Cortex of kidney (tissue), 1 donor: ENCODE measurements at places on chromosomes 6 and 20.

DNA sequence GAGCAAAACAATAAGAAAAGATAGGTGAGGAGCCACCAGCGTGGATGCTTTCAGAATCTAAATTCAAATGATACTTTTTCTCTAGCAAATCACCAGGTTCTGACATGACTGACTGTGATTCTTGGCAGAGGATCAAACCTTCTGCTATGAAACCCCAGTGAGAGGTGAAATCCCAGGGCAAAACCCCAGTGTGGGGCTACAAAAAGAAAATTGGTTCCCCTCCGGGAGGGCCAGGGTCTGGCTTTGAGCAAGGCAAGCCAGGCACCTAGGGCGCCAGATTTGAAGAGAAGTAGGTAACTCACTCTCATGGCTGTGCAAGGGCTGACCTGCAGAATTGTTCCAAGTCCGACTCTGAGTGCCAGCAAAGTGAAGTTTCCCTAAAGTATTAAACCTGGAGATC lies 20.2 kb upstream of the RALGAPA2 start:
- no peak for DNase-seq

DNA sequence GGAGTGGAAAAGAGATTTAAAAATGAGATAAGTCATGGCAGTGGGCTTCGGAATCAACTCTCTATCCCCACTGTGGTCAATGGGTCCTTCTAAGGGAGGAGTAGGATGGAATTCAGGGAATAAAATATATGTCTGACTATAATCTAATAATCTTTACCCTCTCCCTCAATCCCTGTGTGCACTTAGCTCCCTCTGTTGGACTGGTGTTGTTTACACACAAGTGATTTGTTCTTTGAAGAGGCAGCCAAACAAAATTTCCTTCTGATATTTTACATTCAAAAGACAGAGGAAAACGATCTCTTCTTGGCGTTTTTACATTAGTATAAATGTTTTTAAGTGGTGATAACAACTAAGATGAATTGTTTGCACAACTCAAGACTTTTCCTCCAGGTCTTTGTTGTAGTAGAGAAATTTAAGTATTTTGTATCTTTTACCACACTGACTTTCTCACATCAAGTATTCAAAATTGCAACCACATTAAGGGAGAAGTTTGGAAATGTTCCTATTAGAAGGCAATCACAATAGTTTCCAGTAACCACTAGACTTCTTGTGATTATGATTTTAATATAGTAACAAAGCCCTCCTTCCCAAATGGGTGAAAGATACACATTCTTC lies 317.8 kb downstream of the CENPW start:
- DNase-seq, result no peak

DNA sequence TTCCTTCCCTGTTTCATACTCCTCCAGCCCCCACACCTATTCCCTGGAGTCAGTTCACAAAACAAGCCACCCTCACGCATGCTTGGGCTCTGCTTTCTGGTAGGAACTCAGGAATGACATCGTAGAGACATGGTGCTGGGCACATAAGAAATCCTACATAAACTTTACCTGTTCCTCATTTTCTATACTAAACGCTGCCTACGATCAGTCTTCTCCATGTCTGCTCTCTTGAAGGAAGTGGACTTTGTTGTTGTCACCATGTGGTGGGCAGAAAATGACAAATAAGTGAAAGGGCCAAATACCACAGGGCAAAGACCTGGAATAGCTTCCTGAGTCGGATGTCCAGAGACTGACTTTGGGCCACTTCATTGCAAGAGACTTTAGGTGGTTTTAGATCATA lies 10.1 kb downstream of the MYLK4 start:
- no peak for DNase-seq

DNA sequence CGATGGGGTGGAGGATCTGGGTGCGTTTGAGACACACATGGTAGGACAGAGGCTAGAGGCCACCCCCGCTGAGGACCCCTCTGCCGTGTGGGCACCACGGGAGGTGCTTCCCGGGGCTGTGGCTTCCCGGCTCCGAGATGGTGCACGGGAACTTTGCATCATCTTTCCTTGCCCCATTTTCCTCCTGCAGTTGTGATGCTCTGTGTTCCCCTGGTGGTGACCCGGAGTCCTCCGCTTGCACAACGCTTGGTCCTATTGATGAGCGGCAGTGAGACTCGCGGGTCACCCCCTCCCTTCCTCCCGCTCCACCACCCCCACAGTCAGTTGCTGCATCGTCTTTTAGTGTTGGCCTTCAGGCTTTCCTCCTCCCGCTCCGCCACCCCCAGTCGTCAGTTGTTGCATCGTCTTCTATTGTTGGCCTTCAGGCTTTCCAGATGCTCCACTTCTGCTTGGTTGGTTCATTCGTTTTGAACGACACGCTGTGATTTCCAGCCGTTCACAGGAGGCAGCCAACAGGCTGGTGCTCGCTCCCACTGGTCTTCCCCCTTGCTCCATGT lies 37.3 kb downstream of the PYGB start:
- no peak for DNase-seq

- no peak for DNase-seq
Observed at GRCh38 chr6:134309227-134309626, 8.7 kb downstream of the SGK1 start.

GRCh38 chr6:34196116-34196832 lies 40.4 kb upstream of the HMGA1 start:
- DNase-seq, result no peak

DNA sequence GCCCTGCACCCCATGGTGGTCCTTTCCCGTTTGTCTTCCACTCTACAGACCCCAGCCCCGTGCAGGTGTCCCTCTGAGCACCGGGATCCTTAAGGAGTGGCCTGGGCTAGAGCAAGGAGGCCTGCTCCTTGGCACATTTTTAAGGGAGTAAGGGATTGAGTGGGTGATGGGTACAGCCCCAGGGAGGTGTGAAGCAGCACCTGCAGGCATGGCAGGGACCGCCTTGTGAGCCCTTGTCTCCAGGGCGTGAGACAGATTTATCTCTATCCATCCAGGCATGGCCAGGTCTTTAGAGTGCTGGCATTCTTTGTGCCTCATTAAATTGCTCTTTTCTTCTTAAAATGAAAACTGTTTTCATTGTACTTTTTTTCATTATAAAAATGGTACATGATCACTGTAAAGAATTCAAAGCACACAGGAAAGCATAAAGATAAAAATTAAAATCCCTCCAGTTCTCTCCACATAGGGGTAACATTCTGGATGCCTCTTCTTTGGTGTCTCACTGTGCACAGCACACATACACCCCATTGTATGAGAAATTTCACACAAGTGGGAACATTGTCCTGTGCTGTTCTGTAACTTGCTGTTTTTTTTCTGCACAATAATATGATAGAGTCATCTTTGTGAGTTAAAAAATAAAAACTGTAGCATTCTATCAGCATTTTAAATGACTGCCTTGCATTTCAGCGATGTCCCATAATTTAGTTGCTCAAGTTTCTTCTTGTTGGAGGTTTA lies 31.9 kb upstream of the ZNF831 start:
- DNase-seq, result no peak

DNA sequence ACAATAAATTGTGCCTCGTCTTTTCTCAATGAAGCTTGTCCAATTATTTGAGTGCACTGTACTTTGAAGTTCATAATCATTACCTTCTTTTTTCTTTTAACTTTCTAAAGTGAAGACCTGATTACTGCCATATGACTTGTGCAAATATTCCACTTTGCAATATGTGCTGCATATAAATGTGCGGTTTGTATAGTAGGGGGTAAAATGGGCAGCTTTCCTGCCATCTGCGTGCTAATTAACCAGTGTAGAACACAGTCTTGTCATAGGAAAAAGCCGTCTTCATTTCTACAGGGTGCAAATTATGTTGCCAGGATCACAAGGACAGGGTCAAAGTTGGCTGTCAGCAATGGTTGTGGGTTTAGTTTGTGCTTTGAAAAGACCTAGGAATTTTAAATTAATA lies 397.0 kb downstream of the NKAIN2 start:
- no peak for DNase-seq

GRCh38 chr20:38999965-39000910 lies 38.1 kb downstream of the DHX35 start:
- DNase-seq, result no peak

- DNase-seq, result no peak
Observed at GRCh38 chr20:63553933-63554290, at the start of gene FNDC11. FNDC11 (plus strand) TSS chr20:63554159; CDS start chr20:63555664, 1,505 bp downstream.

- DNase-seq, result no peak
Observed at GRCh38 chr6:117138425-117138824, 126.9 kb upstream of the VGLL2 start.

DNA sequence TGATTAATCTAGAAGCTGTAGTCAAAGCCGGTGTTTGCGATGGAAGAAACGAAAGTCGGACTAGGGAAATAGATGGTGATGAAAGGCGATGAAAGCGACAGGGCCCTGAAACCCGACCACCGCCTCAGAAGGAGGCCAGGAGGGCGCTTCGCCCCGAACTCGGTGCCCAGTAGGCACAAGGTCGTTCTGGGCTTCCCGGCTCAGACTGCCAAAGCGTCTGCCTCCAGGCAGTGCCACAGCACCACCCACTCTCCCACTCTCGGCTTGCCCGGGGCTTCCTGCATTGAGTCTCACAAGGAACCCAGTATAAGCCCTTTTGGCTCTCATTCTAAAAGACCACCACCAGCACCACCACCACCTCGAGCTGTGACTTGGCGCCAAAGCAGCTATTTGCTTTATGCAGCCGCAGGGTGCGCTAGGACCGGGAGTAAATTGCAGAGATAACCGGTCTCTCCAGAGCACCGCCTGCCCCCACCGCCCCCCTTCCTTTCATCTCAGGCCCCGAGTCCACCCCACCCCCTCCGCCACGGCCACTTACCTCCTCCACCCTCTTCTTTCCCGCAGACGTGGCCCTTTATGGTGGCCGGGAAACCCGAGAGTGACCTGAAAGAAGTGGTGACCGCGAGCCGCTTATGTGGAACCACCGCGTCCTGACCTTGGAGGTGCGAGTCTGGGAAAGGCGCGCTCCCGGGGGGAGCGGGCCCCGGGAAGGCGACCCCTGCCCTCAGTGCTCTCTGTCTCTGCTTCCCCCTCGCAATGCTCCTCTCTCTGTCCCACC lies 2.4 kb downstream of the TCF21 start:
- no peak for DNase-seq

DNA sequence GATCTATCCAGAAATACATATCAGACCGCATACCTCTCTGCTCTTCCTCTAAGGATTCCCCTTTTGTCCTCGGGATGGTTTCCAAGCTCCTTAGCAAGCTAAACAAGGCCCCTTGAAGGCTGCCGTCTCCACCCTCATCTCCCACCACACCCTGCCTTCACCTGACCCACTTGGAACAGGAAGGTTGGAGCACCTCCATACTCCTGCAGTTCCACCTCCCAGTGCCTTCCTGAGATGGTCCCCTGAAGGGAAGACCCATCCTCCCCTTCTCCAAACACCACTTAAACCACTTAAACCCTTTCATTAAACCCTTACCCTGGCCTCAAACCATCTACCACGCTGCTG lies 8.5 kb upstream of the POU5F1 start:
- DNase-seq, result no peak

GRCh38 chr6:6195080-6195479 lies 125.4 kb downstream of the F13A1 start:
- no peak for DNase-seq

GRCh38 chr6:35519313-35520015 lies 6.8 kb upstream of the TULP1 start:
- DNase-seq, result no peak

- DNase-seq, result no peak
Observed at GRCh38 chr6:160462551-160463109, 114.5 kb downstream of the SLC22A3 start.

DNA sequence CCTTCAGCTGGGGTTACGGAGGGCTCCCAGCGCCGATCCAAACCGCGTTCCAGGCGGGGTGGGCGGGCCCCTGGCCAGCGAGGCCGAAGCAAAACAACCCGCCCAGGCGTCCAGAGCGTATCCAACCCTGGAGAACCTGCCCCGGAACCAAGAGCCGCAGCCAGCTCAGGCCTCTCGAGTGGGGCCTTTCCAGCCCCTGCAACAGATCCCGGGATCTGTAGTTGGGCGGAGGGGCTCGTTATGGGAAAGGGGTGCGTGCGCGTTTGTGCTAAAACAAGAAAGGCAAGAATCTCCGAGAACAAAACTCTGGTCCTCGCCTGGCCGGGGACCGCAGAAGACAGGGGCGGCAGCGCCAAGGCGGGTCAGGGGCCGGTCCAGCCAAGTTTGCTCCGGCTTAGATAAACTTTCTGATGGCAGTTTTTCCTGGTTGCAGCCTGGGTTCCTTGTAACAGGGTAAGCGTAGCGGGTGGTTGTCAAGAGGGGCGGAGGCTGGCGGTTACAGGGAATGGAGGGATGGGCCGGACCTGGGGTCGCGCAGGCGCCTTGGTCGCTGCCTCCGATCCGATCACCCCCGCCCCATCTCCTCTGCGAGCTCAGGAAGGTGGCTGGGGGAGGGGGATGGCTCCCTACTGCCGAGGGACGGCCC lies 448 bp upstream of the RIN2 start:
- DNase-seq, result no peak

DNA sequence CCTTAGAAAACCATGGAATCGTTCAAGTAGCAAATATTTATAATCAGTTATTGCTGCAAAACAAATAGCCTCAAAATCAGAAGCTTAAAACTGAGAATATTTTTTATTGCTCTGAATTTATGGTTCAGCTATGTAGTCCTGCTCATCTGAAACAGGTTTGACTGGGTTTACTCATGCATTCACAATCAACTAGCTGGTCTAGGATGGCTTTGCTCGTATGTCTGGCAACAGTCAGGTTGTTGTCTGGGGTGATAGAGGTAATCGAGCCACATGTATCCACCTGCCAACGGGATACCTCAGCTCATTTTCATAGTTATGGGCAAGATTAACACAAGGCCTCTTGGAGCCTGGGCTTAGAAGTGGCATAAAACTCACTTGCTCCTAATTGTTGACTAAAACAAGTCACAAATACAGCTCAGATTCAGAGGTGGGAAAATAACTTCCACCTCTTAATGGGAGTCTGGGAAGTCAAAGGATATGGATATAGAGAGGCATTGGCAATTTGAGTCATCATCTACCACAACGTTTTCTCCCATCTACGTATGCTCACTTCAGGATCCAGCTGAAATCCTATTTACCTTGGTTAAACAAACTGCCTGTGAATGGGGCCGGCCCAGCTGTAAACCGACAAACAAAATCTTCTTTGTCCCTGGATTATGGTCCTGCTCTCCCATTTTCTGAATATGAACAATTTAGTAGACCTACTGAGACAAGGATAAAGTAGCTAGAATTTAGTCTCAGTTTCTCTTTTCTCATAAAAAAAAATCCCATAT lies 54.5 kb upstream of the TENT5A start:
- DNase-seq, result no peak

DNA sequence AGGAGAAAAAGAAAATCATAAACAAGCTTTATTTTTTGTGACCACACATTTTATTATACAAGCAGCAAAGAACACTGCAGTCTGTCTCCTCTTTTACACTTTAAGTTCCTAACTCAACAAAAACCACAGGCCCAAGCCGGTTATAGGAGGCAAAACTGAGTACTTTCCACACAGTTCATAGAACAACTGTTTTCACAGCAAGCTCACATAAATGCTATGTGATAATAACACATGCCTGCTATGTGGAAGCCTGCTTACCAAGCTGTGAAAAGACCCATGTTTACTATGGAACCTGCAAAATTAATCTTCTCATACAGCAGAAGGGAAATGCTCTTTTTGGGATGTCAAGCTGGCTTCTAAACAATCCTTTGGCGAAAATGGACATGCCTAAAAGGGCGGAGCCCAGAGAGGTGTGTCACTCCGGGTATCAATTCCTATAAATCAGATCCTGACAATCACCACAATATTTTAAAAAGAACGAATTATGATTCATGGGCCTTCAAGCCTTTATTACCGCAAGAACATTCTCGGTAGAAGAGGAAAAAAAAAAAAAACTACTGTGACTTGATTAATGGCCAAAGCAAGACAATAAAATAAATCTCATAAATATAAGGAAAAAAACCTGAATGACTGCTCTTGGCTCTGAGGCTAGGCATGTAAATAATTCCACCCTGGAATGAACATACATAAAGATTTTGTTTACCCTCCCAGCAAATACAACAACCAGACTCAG lies 2.6 kb downstream of the TRERF1 start:
- no peak for DNase-seq

GRCh38 chr6:118739696-118740353 lies 88.4 kb upstream of the CEP85L start:
- DNase-seq, result no peak
